ENCODE measurements at places on chromosomes 7 and 10. TPM values are rescaled to one million over a fixed set of nuclear protein-coding genes. Genes with fewer than 3 reads are reported as not detected.

The DENND2A gene
- 37.3 TPM for polyA plus RNA-seq

The SND1 gene
- polyA plus RNA-seq: 137 TPM

The LIPA gene
- polyA plus RNA-seq: 45.4 TPM

The LLCFC1 gene
- polyA plus RNA-seq: 0.40 TPM

The CYP3A7 gene
- 0.43 TPM for polyA plus RNA-seq

The ENKUR gene
- polyA plus RNA-seq: 5.6 TPM

The RBM20 gene
- polyA plus RNA-seq: 8.3 TPM

The NRP1 gene
- 166 TPM for polyA plus RNA-seq

The ZNF679 gene
- polyA plus RNA-seq: not detected

The PTPRE gene
- 5.7 TPM for polyA plus RNA-seq

- DNase-seq: no peak
Observed at GRCh38 chr7:70997261-70997660, 134.7 kb upstream of the GALNT17 start.

DNA sequence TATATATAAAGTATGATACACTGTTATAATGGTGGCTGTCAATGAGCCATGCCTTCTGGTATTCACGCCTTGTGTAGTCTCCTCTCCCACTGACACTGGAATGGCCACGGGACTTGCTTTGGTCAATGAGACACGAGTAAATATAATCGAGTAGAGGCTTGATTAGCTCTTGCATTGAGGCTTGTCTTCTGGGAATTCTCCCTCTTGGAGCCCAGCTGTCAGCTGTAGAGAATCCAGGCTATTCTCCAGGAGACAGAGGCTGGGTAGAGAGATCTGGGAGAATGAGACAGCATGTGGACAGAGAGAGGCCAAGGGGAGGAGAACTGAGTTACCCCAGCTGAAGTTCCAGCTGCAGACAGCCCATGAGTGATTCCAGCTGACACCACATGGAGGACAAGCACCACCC is 25.2 kb upstream of the PLCE1 start:
- no peak for DNase-seq

GRCh38 chr7:130481898-130482297 is 10.0 kb upstream of the MEST start:
- DNase-seq: no peak

GRCh38 chr7:519484-520390 is at the start of gene PDGFA:
Gene PDGFA, minus strand, starts transcription at chr7:519846. Its CDS starts 845 bp downstream, at chr7:519001.
- DNase-seq: no peak

GRCh38 chr7:121202125-121202524 is 126.7 kb upstream of the WNT16 start:
- no peak for DNase-seq

DNA sequence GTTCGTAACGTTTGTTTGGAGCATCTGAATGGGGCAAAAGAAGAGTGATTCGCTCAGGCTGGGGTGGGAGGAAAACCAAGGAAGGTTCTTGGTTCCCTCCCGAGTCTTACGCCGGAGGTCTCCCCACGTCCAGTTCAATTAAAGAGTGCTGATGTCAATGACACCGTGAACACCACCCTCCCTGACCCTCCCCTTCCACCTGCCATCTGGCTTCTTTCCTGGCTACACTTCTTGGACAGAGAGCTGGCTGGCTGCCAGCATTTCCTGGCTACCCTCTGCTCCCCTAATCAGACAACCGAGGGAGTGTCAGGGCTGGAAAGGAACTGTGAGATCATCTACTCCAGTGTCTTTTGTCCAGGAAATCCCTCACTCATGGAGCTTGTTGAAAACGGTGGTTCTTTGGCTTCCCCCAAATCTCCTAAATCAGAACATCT is 24.1 kb upstream of the FFAR4 start:
- DNase-seq: no peak

DNA sequence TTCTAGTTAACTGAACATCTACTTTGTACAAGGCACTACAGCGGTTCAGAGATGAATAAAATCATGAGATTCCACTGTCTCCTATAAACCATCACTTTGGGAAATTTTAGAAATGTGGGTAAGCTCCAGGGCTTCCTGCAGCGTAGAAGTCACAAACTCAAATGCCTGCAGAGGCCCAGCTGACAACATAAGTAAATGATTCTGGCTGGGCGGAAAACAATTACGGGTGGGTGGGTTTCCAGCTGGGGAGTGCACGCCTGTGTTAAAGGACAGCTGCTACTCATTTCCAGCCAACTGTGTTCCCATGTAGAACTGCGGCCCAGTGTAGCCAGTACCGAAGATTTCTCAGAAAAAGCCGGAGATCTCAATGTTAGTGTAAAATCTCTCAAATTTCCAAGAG is 69.5 kb upstream of the ATRNL1 start:
- DNase-seq: no peak

GRCh38 chr10:91935886-91936285 is 12.3 kb downstream of the BTAF1 start:
- no peak for DNase-seq

GRCh38 chr10:27998178-27998953 is 513 bp downstream of the ODAD2 start:
- peak; percentile 34 for DNase-seq

DNA sequence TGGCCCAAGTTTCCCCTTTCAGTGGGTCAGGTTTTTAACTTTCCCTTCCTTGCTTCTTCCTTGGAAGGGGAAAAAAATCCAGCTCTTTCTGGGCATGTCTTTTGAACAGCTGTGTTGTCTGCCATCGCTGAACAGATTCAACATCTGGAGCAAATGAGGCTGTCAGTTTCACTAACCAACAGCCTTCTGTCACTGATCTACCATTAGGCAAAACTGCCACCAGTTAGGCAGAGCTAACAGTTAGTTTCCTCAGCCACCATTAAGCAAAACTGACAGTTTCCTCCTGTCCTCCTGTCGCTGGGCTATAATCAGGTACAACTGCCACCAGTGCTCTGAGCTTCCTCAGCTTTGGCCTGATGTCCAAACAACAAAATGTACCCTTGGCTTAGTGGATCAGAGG is 81.9 kb downstream of the NPTX2 start:
- DNase-seq: no peak

GRCh38 chr10:131982185-131982756 is 548 bp upstream of the BNIP3 start:
- no peak for DNase-seq

- DNase-seq: no peak
Observed at GRCh38 chr10:61792921-61793320, 108.6 kb upstream of the ARID5B start.

DNA sequence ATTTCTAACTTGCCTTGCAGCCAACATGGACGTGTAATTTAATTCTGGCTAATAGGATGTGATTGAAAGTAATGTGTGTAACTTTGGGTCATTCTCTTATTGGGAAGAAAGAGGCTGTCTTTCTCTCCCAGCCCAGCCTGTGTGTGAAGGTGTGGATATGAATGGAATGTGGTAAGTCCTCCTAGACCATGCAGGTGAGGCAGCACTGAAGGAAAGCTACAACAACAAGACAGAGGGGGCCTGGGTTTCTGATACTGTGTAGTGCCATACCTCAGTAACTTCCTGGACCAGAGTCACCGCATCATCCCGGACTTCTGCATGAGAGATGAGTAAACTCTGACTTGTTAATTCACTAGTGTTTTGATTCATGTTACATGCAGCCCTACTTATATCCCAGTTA is 237.0 kb downstream of the EXOC4 start:
- DNase-seq: no peak

GRCh38 chr7:127189074-127189473 is 63.7 kb downstream of the GRM8 start:
- no peak for DNase-seq

GRCh38 chr7:156764016-156764669 is 123.6 kb downstream of the RNF32 start:
- DNase-seq: peak; percentile 61

DNA sequence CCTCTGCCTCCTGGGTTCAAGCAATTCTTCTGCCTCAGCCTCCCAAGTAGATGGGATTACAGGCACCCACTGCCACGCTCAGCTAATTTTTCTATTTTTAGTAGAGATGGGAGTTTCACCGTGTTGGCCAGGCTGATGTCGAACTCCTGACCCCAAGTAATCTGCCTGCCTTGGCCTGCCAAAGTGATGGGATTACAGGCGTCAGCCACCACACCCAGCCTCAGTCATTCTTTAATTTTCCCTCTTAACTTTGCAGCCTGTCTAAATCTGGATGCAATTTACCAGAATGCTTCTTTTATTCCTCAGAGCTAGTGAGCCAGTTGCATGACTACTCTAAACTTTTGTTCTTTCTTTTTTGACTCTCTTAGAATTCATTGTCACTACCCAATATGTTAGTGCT is 90.5 kb upstream of the CSTF2T start:
- no peak for DNase-seq

DNA sequence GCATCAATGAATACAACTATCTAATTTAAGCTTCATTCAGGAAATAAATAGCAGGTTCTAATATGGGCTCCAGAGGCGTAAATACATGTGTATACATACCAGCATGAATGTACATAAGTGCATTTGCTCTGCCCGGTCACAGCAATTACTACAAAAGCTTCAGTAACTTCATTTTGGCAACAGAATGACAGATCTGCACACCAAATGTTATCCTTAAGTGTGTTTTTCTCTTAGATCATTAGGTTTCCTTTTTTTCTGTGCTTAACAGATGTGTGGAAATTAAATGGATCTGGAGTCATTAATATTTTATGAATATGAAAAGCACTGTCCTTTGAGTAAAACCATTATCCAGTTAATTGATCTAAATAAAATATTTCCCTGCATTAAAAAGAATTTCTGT is 159.0 kb upstream of the MEOX2 start:
- DNase-seq: no peak

DNA sequence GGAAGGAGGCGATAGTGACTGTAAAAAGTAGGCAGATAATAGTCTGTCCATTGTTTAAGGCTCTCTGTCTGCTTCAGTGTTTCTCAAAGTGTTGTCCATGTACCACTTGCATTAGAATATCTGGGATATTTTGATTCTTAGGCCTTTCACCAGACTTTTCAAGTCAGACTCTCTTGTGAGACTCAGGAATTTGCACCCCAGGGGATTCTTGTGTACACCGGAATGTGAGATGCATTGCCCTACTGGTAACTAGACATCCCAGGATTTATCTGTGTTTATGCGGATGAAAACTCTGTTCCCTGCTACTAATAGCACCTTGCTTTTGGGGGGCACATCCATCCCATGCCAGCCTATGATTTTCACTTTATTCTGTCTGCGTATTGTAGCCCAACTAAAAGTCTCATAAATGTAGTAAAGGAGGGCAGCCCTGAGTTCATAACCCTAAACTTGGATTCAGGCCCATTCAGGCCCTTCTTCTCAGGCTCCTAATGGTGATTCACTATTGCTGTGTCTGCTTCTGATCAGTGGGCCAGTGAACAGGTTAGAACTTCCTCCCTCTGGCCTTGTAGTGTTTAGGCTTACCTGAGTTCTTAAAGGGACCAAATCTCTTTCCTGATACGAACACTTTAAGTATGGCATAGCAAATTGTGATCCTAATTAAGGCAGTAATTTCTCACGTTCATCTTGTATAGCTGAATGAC is 71.8 kb upstream of the RPA3 start:
- DNase-seq: no peak

DNA sequence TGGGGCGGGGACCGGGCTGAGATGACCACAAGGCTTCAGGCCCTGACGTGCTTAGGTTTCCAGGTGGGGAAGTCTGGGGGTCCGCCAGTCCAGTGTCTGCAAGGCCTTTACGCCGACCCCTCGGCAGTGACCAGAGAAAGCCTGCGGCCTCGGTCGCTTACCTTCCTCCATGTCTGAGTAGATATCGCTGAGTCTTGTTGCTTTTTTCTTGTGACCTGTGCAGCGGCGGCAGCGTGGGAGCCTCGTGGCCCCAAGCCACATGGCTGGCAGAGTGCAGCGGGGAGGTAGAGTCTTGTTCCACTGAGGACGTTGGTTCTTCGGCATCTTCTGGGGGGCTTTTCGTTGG is 329 bp downstream of the NOLC1 start:
- no peak for DNase-seq

DNA sequence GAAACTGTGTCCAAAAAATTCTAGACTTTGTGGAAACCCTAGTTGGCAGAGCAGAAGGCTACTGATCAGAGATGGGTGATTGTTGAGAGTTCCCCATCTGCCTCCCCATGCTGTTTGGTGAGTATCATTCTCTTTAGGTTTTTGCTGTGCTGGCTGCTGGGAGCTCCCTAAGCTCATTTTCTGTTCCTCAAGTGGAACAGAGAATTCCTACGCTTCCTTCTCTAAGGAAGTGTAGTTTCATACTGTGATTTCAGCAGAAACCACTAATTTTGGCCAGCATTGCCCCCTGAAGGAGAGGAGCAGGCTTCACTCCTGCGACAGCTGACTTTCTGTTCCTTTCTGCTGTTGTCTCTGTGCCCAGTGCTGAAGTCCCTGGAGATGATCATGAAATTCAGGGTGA is 355.3 kb upstream of the NPVF start:
- no peak for DNase-seq

- no peak for DNase-seq
Observed at GRCh38 chr7:129255800-129256199, 31.0 kb downstream of the AHCYL2 start.

- DNase-seq: no peak
Observed at GRCh38 chr7:4789194-4790077, 14.0 kb downstream of the AP5Z1 start.

DNA sequence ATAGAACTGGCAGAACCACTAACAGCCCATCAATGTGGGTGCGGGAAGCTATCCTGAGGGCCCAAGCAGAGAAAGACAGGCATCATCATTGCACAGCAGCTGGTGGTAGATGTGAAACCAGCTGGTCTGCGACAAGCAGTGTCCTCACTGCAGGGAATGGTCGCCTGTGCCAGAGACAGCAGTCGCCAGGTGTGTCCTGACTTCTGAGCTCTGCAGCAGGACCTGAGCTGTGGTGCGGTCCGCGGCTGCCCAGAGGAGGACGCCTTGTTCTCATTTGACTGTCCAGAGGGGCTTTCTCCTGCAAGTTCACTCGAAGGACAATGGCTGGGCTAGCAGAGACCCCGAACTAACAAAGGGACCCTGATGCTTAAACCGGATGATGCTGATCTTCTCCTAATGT is 97.4 kb downstream of the LRRC18 start:
- DNase-seq: no peak

DNA sequence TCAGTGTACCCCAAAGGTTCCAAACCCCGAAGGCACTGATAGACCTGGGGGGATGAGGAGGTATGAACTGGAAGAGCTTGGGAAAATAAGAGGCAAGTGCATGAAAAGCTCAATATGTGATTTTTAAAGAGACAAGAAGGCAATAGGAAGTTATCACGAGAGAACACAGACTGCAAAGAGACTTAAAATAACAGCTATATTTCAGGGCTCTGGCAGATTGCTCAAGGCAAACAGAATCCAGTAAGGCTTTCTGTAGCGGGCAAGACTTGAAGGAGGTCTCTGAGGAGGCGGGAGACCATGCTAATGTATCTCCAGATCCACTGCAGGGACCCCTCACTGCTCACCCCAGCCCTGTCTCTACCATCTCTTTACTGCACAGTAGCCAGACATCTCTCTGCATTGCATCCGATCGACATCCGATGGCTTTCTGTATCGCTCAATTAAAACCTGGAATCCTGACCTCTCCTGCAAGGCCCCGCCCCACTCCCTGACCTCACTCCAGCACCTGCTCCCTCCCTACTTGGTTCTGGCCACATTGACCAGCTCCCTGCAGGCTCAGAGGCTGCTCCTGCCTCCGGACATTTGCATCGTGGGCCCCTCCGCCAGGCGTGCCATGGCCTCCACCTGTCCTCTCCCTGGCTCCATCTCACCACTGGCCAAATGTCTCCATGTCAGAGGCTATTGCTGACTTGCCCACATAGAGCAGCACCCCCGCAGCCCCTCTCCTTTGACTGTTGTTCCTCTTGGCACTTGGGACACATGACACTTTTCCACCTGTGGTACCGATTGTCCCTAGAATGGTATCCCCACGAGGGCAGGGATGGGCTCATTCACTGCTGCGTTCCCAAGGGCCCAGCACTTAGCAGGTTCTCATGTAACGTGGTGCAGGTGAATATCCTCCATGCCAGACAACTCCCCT is 118.0 kb downstream of the PRKAG2 start:
- DNase-seq: no peak

Data from renal pelvis (tissue), 12 donors.